ENCODE measurements at places on chromosomes 12 and 14.

GRCh38 chr12:109120095-109120494 lies 3.7 kb downstream of the ACACB start:
- no peak for DNase-seq

DNA sequence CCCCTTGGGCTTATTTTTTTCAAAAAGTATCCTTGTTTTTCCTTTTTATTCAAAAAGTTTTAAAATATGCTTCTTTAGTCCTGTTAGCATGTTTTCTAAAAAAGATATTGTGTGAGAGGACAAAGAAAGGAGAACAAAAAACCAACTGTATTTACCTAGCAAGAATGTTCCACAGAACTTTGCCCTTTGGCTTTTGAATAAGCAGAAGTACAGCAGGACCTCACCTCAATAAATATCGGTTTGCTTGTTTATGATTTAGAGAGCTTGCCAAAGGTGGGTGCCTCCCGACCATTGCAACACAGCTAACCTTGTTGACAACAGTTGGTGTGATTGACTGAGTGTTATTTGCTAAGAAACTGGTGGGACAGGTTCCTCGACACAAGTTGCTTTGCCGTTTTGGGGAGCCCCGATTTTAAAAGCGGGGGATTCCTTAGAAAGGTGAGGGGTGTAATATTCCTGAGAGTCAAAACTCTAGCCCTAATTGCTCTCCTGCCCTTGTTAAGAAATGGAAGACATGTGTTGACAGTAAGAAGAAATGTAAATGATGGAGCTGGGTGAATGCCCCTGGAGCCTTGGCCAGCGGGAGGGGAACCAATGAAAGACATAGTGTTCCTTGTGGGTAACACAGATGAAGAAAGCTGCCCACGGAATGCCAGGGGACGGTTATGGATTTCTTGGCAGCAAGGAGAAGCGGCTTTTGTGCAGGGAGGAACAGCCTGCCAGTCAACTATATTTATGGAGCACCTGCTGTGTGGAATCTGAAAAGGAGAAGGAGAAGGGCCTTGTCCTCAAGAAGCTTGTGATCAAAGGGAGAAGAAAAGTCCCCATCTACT lies 13.7 kb downstream of the MYBPC1 start:
- no peak for DNase-seq

DNA sequence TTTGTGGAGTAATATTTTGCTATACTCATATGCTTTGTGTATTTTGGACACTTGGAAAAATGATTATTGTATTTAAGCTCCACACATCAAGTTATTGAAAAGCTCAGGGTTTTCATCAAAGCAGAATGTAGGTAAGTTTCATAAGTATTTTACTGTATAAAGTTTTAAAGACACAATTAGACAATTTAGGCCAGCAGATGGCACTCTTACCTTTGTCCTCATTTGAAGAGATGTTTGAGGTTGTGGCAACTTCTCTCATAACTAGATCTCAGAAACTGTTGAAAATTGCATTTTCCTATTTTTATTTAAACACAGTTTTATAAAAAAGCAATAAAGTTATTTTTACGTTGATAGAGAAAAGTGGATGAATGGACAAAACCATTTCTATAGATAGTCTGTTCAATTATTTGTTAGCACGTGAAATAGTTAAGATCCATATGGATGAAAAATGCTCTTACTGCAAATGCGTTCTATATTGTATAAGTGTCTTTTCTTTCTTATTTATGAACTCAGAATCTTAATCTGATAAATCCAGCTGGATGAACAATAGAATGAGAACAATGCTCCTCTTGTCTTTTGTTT lies 300.0 kb downstream of the AEBP2 start:
- no peak for DNase-seq

DNA sequence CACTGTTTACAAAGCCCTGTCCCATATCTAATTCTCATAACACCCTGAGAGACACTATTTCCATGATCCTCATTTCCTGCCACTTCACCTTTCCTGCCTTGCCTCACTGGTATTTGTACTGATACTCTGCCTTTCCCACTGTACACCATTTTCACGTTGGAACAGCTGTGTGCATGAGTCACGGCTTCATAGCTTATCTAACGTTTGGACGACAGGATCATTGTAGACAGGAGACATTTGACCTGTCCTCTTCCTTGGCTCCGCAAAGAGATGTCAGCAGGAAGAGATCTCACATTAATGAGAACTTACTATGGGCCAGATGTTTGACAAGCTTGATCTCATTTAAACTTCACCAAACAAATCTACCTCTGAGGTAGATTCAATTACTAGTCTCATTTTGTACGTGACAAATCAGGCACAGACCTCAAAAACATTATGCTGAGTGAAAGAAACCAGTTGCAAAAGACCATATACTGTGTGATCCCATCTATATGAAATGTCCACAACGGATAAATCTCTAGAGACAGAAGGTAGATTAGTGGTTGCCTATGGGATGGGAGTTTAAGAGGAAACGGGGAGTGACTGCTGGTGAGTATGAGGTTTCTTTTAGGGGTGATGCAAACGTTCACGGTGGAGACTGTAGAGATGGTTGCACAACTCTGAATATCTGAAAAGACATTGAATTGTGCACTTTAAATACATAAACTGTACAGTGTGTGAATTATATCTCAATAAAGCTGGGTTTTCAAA lies 71.2 kb downstream of the KCNK13 start:
- no peak for DNase-seq

DNA sequence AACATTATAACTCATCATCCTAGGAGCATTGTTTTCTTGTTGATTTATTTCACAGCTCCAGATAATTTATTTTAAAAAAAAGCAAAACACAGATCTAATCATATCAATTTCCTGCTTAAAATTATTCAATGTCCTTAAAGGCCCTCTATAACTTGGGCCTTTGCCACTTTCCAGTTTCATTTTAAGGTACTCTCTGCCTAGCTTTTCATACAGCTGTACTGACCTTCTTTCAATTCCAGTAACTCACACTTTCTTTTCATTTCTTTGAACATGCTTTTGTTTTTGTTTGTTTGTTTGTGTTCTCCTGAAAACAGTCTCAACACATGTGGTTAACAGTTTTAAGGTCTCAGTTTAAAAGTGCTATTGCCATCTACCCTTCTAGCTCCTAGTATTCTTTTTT lies 281.9 kb downstream of the ACSS3 start:
- no peak for DNase-seq

GRCh38 chr14:50263321-50263720 lies 31.9 kb upstream of the SOS2 start:
- no peak for DNase-seq

DNA sequence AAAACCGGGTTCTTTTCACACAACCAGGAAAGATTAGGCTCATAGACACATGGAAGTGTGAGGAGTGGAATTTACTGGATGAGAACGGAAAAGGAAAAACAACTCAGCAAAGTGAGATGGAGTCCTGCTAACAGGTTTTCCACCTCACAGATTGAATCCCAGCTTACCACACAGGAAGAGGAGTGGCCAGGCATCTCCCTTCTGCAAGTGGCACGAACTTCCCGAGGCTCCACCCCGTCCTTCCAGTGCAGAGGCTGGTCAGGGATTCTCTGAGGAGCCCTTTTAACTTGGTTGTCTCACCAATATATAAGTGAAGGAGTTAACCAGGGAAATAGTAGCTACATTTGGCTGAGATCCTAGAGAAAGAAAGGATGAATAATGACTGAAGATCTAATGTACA lies 102.8 kb downstream of the SCAF11 start:
- no peak for DNase-seq

GRCh38 chr14:68470361-68470760 lies 322.5 kb downstream of the ZFP36L1 start:
- no peak for DNase-seq

- no peak for DNase-seq
These were observed 5.3 kb downstream of the TTC8 start for GRCh38 chr14:88829685-88830302.

DNA sequence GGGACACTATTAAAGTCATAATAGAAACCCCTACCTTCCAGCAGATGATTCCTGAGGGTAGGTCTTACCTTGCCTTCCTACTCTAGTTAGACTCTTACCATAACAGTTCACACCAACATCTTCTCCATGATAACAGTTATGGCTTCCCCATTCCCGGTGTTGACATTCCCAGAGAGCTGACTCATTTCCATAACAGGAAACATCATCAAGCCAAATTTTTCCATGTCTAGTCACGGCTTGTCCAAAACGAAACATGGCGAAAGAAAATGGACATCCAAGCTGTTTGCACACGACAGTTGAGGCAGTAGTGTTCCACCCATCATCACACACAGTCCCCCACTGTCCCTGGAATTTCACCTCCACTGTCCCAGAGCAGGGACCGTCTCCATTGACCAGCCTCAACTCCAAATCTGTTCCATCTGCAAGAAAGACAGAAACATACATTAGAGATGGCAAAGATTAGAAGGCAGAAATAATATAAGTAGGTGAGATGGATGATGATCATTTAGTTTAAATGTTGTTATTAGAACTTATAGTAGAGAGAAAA lies 10.6 kb downstream of the CD163L1 start:
- DNase-seq, result no peak

Measured in occipital lobe (tissue), 3 donors.